ENCODE measurements at places on chromosomes 13 and 19.

DNA sequence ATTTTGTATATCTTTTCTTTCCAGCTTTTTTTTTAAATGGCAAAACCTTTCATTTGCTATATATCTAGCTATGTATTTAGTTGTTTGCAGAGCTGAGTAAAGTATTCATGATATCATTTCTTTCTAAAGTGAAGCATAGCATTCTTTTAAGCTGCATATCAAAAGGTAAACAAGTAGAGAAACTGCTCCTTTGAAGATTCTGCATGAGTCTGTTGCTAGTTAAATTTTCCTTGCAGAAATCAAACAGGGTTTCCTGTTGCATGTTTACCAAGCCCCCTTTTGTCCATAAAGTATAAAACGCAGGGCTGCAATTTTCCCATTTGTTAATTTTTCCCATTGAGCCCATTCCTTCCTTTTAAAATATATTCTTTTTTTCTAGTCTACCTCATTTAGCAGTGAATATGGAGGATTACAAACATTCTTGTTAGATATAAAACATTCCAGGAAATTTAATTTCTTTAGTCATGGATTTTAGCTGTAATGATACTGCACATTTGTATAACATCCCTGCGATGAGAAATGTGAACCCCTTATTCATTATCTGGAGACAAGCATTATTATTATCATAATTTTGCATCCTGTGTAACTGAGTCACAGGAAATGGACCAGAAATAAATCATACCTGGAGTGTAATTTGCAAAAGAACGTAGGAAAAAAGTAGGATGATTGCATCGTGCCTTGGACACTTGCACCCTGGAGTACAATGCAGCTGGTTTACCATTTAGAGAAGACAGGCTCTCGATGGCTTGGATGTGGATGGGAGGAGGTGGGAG lies 110.9 kb upstream of the ARGLU1 start:
- DNase-seq: no peak

DNA sequence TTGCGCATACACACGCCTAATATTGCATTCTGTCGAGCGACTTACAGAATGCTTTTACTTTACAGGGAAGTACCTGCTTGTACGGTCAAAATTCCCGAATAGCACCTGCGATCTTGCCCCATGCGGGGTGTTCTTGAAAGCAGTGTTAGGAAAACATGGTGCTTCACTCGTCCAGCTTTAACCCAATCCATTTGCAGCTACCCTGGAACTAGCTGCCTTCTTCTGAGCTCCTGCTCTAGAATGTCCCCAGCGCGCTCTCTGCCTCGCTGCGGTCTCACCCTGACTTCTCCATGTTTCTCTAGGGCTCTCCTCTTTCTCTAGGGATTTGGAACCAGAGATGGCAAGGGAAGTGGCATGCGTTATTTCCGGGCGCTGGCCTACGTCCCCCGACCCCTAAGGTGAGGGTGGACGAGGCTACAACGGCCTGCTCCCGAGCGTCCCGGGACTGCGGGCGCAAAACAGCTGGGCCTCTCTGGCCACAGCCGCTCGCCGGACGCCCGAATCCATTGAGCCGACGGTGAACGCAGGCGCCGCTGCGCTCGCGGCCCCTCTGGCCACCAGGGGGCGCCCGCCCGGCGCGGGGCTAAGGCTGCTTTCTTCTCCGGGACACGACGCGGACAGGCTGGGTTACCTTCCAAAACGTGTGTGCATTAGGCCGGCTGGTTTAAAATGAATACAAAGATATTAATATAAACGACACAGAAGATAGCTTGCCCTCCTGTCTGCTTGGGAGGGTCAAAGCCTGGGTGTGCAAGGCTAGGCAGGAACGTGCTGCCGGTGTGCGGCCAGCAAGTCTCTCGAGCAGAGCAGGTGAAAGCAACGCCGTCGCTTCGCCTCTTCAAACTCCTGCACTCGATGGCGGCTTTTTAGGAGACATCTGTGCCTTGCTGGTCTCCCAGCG lies 1.8 kb upstream of the SPRY2 start:
- DNase-seq: peak; percentile 57

- no peak for DNase-seq
These were observed 6.0 kb upstream of the GJB2 start for GRCh38 chr13:20198781-20199180.

GRCh38 chr19:4981681-4981958 lies 12.7 kb downstream of the KDM4B start:
- DNase-seq: no peak

DNA sequence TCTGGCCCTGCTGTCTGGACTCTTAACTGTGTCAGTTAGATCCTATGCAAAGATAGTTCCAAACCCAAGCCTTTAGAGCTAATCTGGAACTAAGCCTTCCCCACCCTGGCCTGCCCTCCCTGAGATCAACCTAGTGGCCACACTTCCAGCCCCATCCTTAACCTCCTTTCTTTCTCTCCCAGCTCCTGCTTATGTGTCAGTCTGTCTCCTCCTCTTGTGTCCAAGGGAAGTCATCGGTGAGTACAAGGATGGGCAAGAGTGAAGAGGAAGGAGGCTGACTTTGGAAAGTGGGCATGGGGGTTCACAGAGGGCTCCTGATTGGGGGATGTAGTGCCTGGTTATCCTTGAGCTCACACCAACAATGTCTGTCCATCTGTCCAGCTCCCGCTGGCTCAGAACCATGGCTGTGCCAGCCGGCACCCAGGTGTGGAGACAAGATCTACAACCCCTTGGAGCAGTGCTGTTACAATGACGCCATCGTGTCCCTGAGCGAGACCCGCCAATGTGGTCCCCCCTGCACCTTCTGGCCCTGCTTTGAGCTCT lies 12.3 kb downstream of the IGFL2 start:
- no peak for DNase-seq

DNA sequence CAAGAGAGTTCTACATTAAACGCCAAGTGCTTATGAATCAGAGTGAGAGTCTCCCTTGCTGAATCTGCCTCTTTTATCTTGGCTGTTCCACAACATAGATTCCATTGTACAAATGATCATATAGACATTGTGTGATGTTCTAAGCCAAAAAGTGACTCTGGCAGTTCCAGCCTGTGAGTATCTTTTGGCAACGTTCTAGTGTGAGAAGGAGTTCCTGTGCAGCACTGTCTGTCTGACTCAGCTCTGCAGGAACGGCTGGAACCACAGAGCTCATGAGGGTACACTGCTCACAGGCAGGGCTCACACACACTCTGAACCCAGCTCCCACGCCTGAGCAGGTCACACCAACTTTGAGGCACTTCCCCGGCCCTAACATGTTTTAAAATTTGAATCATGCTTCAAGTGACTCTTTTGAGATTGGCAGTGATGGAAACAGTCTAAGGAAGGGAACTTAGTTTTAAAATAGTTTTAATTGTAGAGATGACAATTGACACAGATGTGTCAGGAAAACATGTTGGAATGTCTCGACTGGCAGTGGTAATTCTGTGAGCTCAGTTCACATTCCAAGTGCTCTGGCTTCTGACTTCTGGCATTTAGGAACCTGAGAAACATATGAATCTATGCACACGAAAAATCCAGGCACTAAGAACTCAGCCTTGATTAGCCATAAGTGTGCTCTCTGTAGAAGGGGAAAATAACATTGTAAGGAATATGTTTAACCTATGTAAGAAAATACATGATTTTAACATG lies 272.0 kb downstream of the UQCRFS1 start:
- DNase-seq: no peak

- no peak for DNase-seq
These were observed 5.4 kb upstream of the PPP1R37 start for GRCh38 chr19:45087531-45087930.

DNA sequence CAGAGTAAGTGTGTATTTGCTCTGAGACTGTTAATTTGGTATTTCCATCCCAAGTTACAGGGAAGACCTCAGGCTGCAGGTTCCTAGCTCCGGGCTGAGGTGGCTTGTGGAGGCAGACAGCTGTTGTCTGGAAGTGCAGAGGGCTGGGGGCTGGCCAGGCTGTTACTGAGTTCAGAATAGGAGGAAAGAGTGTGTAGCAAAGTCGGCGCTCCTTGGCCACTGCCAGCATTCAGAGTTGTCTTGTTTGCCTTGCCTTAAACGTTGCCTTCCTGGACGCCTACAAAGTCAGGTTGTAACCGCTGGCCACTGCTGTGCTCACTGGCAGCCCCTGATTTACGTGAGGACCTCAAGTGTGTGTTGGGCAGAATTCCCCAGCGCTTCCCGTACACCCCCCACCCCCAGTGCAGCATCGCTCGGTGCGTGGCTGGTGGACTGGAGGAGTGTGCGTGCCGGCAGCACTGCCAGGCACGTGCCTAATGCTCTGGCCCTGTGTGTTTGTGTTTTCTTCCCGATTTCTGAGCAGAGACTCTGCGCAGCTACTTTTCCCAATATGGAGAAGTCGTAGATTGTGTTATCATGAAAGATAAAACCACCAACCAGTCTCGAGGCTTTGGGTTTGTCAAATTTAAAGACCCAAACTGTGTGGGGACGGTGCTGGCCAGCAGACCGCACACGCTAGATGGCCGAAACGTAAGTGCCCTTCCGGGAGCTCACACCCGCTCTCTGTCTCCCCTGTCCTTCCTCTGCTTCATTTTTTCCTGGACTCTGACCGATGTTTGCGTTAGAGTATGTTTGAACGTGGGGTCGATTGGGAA lies 10.5 kb downstream of the DAZAP1 start:
- no peak for DNase-seq

GRCh38 chr19:4373601-4374497 lies 26.5 kb downstream of the SH3GL1 start:
- DNase-seq: no peak

DNA sequence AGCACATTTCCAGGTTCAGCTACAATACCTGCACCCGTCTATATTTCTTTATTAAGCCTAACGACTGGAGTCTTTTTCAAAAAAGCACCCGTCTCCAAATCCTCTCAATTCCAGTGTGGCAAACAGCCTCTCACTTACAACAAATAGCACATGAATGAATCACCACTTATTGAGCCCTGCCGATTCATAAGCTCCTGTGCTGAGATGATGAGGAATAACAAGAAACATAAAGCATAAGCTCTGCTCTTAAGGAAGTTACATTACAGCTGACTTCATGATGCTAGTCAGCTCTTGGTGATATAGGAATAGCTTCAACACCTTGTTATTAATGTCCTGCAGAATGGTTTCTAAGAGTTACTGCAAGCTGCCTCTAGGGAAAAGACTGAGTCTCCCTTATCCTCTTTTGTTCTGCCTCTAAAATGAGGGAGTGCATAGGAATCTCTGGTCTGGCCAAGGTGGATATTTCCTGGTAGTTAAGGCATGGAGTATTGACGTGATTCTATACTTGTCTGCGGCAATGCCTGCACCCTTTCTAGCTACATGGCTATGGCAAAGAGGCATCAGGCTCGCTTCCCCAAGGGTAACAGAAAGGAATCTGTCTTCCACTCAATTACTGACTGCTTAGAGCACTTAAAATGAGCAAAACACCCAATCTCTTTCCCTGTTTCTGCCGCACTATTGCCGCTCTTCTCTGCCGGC lies 195.7 kb downstream of the KLF12 start:
- DNase-seq: no peak
